Right ventricle myocardium inferior (tissue), 1 donor: ENCODE measurements at places on chromosomes 2 and 18. TPM values are rescaled to one million over a fixed set of nuclear protein-coding genes. Genes with fewer than 3 reads are reported as not detected.

The BOLL gene
- total RNA-seq: not detected

The G6PC2 gene
- not detected for total RNA-seq

The SPP2 gene
- total RNA-seq: not detected

The MROH2A gene
- not detected for total RNA-seq

The MDH1B gene
- total RNA-seq: 0.68 TPM

The LRP1B gene
- not detected for total RNA-seq
